ENCODE measurements at places on chromosomes 13 and 19.

GRCh38 chr19:46608581-46609345, 7.6 kb downstream of the CALM3 start:
- DNase-seq, result no peak

DNA sequence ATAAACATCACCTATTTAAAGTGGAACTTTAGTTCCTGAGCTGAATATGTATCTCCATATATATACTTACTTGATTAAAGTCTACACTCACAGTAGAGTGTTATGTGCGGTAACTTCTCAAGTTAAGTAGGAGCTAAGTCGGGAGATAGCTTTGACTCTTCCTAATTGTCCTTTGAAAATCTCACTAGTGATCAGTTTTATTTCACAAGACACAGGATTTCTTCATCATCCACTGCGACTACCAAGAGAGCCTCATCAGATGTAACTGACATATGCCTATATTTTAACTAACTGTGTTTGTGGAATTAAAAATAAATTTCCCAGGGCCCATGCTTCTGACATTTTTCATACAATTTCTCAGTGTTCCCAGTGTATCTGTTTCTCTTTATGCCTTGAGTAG, 1664.0 kb downstream of the EFNB2 start:
- no peak for DNase-seq

DNA sequence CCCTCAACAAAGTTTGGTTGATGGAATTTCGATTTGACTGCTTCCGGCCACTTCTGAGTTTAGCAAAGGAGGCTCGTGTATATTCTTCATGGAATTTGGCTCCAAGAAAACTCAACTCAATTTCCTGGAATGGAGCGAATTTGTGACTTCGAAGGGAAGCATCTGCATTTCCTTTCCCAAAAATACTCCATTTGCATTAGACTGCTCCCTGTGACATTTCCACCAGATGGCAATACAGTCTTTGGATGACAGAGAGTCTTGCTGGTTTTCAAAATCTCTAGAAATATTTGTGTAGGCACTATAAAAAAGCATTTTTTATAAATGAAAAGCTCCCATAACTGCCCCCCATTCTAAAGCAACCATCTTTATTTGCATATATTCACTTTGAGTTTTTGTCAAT, 4.1 kb downstream of the C1QTNF9 start:
- DNase-seq, result no peak

DNA sequence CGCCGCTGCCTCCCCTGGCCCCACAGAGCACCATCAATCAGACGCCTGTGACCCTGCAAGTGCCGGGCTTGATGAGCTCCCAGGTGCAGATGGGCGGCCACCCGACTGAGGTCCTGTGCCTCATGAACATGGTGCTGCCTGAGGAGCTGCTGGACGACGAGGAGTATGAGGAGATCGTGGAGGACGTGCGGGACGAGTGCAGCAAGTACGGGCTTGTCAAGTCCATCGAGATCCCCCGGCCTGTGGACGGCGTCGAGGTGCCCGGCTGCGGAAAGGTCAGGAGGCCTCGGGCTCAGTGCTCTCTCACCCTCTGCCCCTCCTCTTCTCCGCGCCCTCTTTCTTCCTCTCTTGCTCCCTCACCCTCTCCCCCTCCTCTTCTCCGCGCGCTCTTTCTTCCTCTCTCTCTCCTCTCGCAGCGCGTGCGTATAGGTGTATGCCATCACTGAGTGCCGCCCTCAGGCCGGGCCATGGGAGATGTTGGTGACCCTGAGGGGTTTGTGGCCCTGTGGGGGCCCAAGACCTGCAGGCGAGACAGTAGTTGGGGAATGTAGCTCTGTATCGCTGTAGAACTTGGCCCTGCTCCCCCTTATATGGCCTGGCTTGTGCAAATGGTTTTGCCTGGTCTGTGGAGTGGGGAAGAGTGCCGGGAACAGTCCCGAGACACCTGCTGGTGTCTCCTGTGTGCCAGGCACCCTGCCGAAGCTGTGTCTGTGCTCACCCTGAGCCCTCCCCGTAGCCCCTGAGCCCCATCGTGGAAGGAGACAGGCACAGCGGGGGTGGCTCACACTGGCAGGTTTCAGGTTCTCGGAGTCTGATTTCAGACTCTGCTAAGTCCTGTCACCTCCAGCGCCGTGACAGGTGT, 5.4 kb upstream of the EPN1 start:
- DNase-seq, result no peak

DNA sequence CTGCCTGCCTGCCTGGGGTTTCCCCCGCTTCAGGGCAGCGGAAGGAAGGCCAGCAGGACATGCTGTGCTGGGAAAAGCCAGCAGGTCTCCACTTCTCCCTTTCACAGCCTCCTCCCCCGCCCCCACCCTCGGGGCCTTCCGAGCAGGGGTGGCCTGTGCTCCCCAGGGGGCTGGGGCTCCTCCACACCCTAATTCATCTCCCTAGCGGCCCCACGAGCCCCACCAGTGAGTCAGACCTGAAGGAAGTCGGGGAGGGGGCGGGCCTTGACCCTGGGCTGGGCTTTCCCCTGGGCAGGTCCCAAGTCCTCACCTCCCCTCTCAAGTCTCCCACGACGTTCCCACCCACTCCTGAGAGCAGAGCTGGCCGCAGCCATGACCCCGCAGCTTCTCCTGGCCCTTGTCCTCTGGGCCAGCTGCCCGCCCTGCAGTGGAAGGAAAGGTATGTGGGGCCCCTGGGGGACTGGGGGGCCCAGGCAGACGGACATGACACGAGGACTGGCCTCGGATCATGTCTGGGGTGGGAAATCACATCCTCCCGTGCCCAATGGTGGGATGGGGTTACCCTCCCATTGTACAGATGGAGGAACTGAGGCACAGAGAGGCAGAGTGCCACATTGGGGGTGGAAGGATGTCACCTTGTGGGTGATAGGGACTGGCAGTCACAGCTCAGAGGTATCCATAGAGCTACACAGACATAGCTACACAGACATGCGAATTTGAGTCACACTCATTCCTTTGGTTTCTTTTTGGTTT, at the start of gene EBI3:
Gene EBI3, plus strand, starts transcription at position 345 of the 753 bp plus-strand sequence. Its CDS starts 28 bp downstream, at position 373.
- no peak for DNase-seq

- no peak for DNase-seq
These were observed 12.2 kb upstream of the LILRA5 start for GRCh38 chr19:54325194-54325621.

DNA sequence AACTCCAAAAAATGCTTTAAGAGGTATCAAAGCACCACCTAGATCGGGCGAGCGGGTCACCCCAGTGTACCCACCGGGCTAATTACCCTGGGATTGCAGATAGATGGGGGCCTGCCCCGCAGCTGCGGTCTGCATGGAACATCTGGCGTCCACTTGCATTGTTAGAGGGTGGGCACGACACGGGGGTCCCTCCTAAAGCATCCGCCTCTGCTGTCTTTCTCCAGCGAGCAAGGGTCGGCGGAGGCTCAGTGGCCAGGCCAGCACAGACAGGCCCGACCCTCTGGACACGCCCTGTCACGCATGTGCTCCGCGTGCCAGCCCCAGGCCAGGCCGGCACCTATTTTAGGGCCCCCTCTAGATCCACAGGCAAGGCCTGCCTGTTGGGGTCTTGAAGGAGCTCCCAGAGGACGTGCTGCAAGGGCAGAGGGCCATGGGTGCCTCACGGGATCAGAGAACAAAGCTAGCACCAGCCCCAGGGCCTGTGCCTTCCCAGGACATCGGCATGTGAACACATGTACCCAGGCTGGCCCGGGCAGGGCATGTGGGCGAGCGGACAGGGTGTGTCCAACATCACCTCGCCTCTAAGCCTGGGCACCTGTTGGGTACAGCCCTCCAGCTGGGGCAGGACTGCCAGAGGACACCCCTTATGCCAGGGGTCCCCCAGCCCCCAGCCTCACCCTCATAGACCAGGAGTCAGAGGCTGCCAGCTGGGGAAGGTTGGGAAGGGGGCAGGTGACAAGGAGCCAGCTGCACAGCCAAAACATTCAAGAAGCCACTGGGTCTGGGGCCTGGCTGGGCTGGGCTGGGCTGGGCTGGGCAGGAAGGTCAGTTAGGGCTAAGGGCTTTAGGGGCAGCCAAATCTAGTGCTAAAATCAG, 35.6 kb upstream of the NANOS3 start:
- no peak for DNase-seq

GRCh38 chr19:3302755-3303154, 63.6 kb upstream of the NFIC start:
- no peak for DNase-seq

DNA sequence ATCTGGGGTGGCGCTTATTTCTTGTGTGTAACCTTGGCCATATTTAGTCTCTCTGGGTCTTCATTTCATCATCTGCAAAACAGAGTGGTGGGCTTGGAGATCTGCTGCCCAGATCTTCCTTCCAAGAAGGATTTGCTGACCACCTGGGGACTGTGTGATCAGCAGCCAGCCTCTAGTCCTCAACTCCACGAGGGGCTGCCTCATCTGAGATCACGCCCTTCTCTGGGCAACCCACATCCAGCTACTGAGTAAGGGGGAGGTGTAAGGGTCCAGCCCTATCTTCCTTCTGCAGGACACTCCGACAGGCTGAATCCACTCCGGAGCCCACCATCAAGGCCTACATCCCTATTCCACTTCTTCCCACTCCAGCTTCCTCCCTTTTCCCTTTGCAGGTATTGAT, 57.9 kb downstream of the CHST8 start:
- no peak for DNase-seq

DNA sequence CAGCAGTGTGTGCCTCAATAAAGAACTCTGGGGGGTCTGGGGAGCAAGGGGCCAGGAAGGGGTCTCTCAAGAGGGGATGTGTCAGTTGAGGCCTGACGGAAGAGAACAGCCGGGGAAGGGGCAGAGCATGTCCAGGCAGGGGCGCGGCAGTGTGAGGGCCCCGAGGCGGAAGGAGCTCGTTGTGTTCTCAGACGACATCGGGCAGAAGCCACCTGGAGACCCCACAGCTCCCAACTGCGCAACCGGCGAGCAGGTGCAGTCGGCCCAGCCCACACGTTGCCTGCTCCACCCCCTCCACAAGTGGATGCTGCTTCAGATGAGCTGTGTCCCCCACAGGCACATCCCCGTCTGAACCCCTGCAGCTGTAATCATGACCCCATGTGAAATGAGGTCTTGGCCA, 4.9 kb downstream of the CACTIN start:
- no peak for DNase-seq

Measured in pulmonary artery endothelial cell (primary cell).